ENCODE measurements at places on chromosomes 5 and 9.

- no peak for DNase-seq
These were observed 178.5 kb upstream of the CDH18 start for GRCh38 chr5:20166456-20166855.

GRCh38 chr5:142817949-142818431, 47.8 kb downstream of the ARHGAP26 start:
- DNase-seq, result no peak

DNA sequence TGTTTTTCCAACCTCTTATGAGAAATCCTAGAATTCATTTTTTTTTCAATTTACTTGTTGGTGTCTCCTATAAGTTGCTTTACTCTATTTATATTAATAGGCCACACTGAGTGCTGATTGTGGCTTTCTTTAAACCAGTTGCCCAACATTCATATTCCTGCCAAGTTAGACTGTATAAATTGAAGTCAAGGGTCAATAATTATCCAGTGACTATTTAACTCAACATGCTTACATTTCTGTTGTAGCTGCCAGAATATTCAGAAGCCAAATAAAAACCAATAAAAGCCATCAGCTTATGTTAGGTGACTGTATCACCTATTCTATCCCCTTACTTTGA, 169.0 kb downstream of the PTPRD start:
- DNase-seq, result no peak

- no peak for DNase-seq
These were observed 174.3 kb upstream of the GRIN3A start for GRCh38 chr9:101912698-101913097.

DNA sequence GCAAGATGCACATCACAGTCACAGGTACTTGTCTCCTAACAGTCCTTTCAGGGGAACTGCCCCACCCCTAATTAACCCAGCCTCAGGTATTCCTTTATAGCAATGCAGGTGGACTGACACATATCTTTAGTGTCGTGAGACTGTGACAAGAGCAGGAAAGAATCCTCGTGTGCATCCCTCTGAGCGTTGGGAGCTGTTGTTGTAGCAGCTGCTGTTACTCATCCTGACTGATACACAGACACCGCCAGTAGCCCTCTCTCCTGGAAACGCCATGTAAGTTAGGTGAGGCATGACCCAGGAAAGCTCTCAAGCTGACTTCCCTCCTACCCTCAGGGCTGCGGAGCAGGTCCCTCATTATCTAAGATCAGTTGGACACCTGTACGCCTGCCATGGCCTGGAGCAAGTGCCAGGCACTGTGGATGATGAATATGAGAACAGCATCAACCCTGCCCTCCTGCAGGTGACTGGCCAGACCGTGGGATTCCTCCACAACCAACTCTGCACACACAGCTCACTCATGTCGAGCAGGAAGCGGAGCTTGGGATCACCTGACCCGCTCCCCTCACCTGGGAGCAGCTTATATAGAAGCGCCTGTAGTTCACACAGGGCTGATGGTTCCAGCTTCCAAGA, 10.2 kb upstream of the LCN15 start:
- no peak for DNase-seq

DNA sequence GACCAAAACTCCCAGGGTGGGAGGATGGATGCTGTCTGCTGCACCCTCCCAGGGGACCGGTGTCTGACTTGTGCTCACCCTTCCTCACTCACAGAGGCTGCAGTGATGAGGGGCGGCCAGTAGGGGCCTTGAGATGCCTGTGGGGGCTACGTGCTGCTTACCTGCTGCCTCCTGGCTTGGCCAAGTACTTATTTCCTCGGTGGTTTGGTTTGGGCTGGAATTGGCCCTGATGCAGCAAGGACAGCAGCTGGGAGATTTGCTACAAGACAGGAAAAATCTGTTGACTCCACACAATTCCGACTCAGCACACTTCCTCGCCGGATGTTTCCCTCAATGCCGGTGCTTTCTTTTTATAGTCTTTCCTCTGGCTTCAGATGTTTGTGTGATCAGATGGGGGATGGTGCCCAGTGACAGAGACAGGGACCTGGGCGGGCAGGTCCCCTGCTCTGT, 6.6 kb downstream of the PCDH12 start:
- peak; percentile 36 for DNase-seq

DNA sequence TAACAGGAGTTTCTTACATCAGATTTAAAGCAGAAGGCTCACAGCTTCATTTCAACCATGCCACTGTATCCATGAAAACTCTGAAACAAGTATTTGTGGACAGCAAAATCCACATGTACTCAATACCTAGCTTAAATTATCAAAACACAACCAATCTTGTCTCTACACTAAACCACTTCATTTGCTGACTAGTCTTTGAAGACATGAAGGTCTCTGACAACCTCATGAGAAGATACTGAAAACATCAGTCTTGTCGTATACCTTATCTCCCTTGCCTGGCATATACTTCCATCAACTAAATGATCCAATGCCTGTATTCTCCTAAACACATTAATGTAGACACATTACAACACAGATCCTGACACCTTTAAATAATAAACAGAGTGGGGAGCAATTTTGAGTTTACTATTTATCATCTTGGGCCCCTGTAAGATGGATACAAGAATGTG, 2.9 kb downstream of the RPS23 start:
- DNase-seq, result no peak

GRCh38 chr9:133356391-133357091, at the start of the genes SURF1 and SURF2:
Gene SURF1, minus strand, starts transcription at chr9:133356487. Its CDS starts 34 bp downstream, at chr9:133356453.
Gene SURF2, plus strand, starts transcription at chr9:133356550. Its CDS starts 43 bp downstream, at chr9:133356593.
- DNase-seq, result peak; percentile 92

- no peak for DNase-seq
These were observed 302.4 kb upstream of the PANK3 start for GRCh38 chr5:168881427-168882149.

GRCh38 chr5:117245130-117245529, 670.5 kb upstream of the SEMA6A start:
- DNase-seq, result no peak

- DNase-seq, result no peak
These were observed 33.6 kb upstream of the IER5L start for GRCh38 chr9:129211686-129212085.

- no peak for DNase-seq
These were observed 45.6 kb upstream of the IL17B start for GRCh38 chr5:149424371-149425315.

DNA sequence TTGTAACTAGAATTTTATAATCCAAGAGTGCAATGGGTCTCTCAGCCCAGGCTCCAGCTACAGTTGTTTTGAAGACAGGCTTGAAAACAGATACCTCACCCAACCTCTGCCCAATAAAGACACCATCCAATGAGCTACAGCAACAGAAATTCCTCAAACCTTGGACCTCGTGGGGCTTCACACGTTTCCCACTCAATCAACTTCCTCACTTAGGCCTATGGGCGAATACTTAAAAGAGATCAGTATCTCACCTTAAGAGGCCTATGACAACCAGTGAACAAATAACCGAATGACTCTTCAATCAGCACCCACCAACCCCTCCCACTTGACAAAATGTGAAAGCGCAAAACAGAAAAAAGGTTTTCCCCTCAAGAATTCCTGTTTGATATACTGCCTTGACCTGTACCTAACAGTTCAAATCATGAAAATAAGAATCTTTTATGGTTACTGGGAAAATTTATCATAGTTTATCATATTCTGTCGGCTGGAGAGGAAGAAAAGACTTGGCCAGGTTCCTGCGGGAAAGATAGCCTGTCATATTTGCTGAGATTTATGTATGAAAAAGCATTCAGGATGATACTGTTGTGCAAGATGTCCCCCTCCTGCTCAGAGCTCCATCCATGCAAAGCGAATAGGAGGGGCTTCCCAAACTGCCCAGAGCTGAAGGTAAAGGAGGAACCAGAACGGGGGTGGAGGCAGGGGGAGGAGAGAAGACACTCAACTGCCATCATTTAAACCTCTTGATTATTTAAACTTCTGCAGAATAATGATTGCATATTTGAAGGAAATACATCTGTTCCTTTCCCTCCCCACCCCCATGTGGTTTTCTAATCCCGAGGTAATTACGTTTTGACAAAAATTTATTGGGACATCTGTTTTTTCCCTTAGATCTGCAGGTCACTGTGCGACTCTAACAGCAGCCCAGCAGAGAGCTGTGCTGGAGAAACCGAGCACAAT, 256.3 kb downstream of the NFIB start:
- no peak for DNase-seq

DNA sequence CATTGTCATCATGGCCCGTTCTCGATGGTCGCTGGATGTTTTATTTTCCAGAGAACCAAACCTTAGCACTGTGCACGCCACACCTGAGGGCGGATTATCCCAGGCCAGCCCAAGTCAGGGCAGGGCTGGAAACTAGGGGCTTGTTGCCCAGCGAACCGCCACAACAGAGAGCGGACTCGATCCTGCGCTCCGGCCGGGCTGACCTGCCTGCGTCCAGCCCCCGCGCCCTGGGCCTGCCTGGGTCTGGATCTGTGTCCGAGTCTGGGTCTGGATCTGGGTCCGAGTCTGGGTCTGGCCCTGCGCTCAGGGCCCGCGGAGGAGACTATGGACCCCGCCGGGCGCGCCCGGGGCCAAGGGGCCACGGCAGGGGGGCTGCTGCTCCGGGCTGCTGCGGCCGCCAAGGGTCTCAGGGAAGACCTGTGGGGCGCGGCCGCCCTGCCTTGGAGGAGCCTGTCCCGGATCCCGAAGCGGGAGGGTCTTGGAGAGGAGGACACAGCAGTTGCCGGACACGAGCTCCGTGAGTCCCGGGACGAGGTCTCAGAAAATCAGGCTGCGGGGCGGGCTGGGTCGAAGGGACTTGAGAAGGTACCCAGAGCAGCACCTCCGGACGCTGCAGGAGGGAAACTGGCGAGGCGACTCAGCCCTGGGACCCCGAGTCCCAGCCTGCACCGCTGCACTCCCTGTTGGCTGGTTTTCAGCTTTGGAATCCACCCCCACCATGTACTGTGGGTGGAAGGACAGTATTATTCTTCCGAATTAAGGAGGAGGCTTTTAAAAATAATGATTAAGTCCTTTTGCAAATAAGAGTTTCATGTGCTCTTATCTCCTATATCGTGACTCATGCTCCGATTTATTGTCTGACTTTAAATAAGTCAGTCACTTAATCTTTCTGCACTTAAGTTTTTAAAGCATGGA, at the start of gene ANKDD1B:
TSS of gene ANKDD1B (plus strand) at position 143 of the 915 bp plus-strand sequence. CDS start at position 325, 182 bp downstream.
- no peak for DNase-seq

DNA sequence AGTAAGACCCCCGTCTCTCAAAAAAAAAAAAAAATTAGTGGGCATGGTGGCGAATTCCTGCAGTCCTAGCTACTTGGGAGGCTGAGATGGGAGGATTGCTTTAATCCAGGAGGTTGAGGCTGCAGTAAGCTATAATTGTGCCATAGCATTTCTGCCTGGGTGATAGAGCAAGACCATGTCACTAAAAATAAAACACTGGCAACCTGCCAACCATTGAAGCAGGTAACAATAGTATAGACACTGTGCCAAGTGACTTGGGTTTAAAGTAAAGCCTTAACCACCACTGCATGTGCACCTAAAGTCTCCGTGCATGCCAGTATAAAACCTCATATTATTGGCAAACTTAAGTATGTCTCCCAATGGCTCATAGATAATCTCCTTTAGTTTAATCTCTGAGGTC, 3.4 kb upstream of the APBA1 start:
- no peak for DNase-seq

- no peak for DNase-seq
These were observed 8.9 kb upstream of the HMCN2 start for GRCh38 chr9:130256644-130257043.

- DNase-seq, result no peak
These were observed 8.2 kb downstream of the CNTFR start for GRCh38 chr9:34581318-34581717.

DNA sequence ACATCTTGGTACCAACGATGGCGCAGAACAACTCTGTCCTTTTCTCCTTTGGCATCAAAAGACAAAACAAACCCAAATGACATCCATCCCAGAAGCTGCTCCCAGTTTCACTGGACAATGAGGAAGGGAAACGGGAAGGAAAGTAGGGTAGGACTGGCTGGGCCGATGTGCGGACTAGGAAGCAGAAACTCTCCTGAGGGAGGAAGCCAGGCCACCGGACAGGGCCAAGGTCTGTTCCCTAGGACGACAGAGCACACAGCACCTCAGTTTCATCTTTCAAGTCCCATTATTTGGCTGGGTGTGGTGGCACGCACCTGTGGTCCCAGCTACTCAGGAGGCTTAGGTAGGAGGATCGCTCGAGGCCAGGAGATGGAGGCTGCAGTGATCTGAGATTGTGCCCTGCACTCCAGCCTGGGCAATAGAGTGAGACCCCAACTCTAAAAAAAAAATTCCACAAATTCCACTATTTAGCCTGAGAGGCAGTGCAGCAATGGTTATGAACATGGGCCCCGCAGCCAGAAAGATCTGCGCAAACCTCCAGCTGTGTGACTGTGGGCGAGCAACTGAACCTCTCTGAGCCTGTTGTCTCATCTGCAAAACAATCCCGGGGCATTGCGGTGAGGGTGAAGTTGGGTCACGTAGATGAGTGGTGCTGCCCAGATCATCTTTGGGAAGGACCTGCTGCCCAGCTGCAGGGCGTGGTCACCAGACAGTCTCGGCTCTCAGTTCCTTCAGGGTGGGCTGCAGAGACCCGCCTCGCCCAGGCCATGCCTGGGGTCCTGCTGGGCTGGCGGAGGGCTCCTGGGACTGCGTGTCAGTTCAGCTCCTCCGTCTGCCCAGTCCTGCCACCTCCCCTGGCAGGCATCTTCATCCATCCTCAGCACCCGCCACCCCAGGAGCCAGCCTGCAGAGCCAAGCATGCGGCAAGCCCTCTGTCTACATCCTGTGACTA, 101.2 kb upstream of the RAPGEF1 start:
- no peak for DNase-seq

GRCh38 chr5:54302267-54302687, 8.1 kb downstream of the ARL15 start:
- DNase-seq, result no peak

- no peak for DNase-seq
These were observed 60.3 kb downstream of the ADAMTS2 start for GRCh38 chr5:179284751-179285631.

- no peak for DNase-seq
These were observed 356.9 kb downstream of the SLIT3 start for GRCh38 chr5:168944004-168944403.

DNA sequence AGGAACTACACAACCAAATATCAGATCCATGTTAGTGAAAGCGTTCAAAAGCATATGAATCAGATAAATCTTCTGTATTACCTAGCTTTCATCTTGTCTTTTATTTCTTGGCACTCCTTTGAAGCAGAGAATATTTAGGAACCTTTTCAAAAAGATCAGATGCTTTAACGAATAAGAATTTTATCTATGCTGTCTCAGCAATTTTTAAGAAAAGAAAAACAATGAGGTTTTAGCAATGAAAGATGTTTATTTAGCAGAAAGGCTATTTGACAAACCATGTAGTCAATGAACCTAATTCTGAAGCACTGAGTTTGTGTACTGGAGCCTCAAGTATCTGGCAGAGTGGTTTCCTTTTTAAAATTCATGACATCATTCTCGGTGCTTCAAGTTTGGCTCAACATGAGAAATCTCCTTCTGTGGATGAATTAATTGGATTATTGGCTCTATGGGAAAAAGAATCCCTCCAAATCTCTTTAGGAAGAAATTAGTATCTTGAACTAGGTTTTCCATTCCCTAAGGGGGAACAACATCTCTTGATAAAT, 534.7 kb downstream of the CAAP1 start:
- no peak for DNase-seq

DNA sequence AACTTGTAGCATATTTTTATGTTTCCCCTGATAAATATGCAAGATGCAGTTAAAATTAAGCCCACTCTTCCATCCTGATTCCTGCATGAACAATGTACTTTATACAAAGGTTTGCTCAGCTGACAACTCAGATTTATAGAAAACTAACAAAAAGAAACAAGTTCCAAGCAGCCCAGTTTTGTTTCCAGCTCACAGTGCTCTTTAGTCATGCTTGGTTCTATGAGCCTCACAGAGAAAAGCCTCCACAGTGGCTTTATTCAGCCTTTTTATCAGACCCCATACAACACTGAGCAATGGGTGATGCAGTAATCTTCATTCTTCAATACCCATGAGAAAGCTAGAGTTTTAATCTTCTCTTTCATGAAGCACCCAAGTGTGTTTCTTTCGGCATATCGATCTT, 329.6 kb downstream of the SLCO4C1 start:
- no peak for DNase-seq

Measured in activated CD4-positive, alpha-beta T cell treated with anti-CD3 and anti-CD28 coated beads, Interleukin-2, amount 50 U/mL, for 48 hours (primary cell).